ENCODE measurements at places on chromosomes 11 and 22. TPM values are rescaled to one million over a fixed set of nuclear protein-coding genes. Genes with fewer than 3 reads are reported as not detected.

GRCh38 chr22:45903355-45904135 lies 73.4 kb downstream of the WNT7B start:
- peak overlapping the region; percentile 19 for H3K4me3 ChIP-seq
- no peak for DNase-seq
- H3K4me1 ChIP-seq: peaks cover 13% of the 10 kb centered on the region

GRCh38 chr22:26124991-26125725 lies 44.1 kb upstream of the SEZ6L start:
- peak; percentile 60 for DNase-seq
- H3K4me1 ChIP-seq: no peaks in the 10 kb centered on the region
- H3K36me3 ChIP-seq: no peaks in the 10 kb centered on the region
- H3K4me3 ChIP-seq: no peak overlapping the region
- H3K27me3 ChIP-seq: no peaks in the 10 kb centered on the region

- H3K36me3 ChIP-seq: no peaks in the 10 kb centered on the region
- H3K27ac ChIP-seq: no peak overlapping the region
- no peak for DNase-seq
- no peaks in the 10 kb centered on the region for H3K27me3 ChIP-seq
Observed at GRCh38 chr11:84465040-84465439, 1162.1 kb downstream of the DLG2 start.

The C1QTNF4 gene
- total RNA-seq: 1.8 TPM

The SEC14L6 gene
- total RNA-seq: not detected

DNA sequence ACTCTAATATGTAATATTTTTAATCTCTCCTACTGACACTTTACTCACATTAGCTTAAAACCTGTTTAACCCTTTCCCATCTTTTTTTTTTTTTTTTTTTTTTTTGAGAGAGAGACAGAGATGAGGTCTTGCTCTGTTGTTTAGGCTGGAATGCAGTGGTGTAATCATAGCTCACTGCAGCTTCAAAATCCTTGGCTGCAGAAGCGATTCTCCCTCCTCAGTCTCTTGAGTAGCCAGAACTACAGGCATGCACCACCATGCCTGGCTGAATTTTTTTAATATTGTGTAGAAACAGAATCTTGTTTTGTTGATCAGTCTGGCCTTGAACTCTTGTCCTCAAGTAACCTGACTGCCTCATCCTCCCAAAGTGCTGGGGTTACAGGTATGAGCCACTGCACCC lies 37.3 kb downstream of the PAMR1 start:
- no peak overlapping the region for H3K4me3 ChIP-seq
- H3K36me3 ChIP-seq: no peaks in the 10 kb centered on the region
- no peak for DNase-seq
- H3K27ac ChIP-seq: no peak overlapping the region
- no peaks in the 10 kb centered on the region for H3K27me3 ChIP-seq
- peaks cover 7% of the 10 kb centered on the region for H3K4me1 ChIP-seq

GRCh38 chr11:9158898-9159391 lies 67.5 kb upstream of the SCUBE2 start:
- no peak overlapping the region for H3K27ac ChIP-seq
- DNase-seq: no peak
- no peaks in the 10 kb centered on the region for H3K4me1 ChIP-seq
- no peak overlapping the region for H3K4me3 ChIP-seq
- peaks cover 64% of the 10 kb centered on the region for H3K36me3 ChIP-seq

DNA sequence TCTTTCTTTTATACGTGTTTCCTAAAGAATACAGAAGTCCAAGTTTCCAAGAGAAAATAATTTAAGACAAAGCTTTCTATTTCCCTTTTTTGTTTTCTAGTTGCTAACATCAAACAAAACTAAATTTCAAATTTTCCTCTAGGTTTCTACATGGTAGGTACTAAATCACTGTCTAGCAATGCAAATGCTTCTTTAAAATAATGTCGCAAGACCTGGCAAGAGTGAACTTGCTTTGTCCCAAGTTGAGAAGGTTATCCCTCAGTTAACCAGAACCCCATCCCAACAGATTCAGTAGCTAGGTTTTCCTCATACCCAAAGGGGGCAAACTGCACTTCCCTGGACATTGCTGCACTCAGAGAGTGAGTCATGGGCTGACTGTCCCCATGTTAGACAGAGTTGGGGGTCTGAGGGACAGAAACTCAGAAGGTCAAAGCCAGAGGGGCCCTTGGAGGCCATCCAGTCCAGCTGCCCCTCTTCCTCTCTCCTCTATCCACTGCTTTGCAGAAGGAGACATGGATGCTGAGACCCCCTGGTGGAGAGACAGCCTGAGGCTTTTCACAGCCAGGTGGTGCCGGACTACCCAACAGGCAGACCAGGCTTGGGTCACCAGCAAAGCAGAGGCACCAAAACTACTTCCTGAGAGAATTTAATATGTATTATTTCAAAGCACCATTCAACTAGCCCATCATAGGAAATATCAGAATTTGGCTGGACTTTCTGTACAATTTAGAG lies 23.1 kb downstream of the OR2AT4 start:
- no peaks in the 10 kb centered on the region for H3K36me3 ChIP-seq
- H3K4me3 ChIP-seq: no peak overlapping the region
- no peak for DNase-seq
- H3K27me3 ChIP-seq: no peaks in the 10 kb centered on the region
- H3K27ac ChIP-seq: no peak overlapping the region

DNA sequence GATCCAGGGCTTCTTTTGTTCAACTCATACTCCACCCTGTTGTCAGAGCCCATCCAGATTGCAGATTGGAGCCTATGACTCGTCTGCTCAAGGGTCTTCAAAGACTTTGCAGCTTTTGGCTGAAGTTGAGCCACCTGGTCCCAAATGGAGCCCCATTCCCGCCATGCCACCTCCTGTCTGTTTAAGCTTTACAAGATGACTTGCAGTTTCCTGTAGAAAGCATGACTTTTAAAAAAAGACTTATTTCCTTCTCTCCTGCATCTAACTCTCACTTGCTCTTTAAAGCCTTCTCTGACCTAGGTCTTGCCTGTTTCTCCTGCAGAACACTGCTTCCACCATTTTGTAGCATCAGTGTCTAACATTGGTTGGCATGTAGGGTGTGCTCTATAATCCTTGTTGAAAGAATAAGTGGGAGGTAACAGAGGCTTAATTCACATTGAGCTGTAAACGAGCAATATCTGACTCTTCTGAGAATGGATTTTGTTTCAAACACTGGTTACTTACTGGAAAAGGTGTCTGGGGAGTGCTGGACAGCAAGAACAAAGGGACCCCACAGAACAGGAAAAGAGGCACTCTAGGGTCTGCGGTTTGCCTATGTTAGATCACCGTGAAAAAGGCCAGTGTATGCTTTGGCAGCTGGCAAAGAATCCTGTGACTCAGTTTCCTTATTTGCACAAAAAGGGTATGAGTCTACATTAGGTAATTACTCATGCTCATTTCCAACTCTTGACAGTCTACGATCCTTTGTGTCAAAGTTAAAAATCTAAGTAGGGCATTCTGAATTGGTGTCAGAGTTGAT lies 30.3 kb downstream of the NF2 start:
- no peak overlapping the region for H3K27ac ChIP-seq
- no peaks in the 10 kb centered on the region for H3K27me3 ChIP-seq
- H3K4me1 ChIP-seq: peaks cover 15% of the 10 kb centered on the region
- H3K36me3 ChIP-seq: peaks cover 18% of the 10 kb centered on the region
- no peak for DNase-seq

The DDIAS gene
- total RNA-seq: 0.17 TPM

DNA sequence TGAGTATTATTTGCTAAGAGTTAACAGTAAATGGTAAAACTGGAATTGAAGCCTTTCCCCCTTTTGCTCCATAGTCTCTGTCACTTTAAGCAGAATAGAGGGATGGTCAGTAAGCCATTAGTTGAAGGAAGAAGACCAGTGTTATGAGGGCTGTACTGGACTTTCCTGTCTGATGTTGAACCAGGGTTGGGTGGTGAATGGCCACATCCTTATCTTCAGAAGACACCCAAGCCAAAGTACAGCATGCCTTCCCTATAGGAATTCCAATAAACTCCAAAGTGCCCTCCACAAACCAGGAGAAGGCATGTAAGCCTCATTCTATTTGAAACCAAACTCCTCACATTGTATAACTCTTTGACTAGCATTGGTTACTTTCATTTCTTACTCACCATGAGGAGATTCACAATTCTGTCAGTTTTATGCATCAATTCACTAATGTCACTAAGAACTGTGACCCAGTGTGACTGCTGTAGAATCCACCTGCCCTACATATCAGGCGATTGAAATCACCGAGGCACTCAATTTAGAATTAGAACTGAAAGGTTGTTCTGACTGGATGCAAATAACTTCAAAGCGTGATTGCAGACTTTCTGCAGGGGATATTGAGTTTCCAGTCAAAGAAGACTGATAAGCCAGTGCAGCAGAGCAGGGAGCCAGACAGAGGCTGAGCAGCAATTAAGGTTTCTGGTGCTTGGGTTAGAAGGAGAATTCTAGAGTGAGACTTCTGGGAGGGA lies 107.1 kb upstream of the DDI1 start:
- no peak for DNase-seq
- no peaks in the 10 kb centered on the region for H3K36me3 ChIP-seq
- H3K4me1 ChIP-seq: peaks cover 12% of the 10 kb centered on the region
- H3K27ac ChIP-seq: no peak overlapping the region
- no peak overlapping the region for H3K4me3 ChIP-seq

Data from esophagus muscularis mucosa (tissue), 4 donors.